ENCODE measurements at places on chromosomes 6 and 20.

GRCh38 chr6:10221178-10221577 lies 193.7 kb downstream of the TFAP2A start:
- DNase-seq, result no peak

DNA sequence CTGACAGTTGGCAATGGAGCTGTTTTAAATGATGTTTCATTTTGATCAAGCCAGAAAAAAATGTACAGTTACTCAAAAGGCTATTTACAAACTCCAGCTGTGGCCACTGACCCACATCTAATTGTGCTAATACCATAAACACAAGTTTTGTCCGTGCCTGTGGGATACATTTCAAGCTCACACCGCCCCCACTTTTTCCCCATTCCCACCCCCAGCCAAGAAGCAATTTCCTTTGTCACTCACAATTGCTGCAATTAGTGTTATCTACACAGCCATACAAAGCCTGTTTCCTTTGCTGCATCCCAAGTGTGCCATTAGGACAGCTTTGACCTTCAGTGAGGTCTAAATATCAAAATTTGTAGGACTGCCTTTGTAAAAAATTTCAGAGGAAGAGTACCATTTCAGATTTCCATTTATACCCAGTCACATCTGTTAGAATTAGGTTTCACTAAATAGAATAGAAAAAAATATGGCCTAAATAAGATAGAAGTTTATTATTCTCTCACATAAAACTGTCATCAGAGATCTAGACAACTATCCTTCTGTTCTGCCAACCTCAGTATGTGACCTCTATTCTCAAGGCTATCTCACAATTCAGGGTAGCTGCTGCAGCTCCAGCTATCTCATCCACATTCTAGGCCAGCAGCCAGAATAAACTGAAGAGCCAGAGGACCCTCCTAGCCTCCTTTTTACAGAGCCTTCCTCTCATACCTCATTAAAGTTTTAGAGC lies 202.6 kb downstream of the NFATC2 start:
- no peak for DNase-seq

DNA sequence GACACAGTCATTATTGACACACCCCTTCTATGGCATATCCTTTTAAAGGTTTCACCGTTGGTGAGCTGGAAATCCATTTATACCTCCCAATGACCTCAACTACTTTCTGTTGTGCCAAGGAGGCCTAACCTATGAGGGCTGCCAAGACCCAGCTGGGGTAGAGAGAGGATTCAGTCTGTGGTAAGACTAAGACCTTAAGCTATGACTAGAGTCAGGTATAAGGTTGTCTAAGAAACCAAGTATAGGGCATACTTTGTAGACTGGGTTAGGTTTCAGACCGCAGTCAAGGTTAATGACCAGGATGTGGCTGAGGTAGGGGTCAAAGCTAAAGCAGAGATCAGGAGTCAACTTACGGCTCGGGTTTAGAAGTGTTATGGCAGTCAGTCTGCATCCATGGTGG lies 641.2 kb upstream of the CHD6 start:
- DNase-seq, result no peak

- DNase-seq, result no peak
Observed at GRCh38 chr6:135258970-135259369, 77.9 kb downstream of the MYB start.

GRCh38 chr6:24699521-24700359 lies 19.2 kb downstream of the C6orf62 start:
- DNase-seq, result no peak

- no peak for DNase-seq
Observed at GRCh38 chr20:33211817-33212424, 5.2 kb upstream of the BPIFA3 start.

DNA sequence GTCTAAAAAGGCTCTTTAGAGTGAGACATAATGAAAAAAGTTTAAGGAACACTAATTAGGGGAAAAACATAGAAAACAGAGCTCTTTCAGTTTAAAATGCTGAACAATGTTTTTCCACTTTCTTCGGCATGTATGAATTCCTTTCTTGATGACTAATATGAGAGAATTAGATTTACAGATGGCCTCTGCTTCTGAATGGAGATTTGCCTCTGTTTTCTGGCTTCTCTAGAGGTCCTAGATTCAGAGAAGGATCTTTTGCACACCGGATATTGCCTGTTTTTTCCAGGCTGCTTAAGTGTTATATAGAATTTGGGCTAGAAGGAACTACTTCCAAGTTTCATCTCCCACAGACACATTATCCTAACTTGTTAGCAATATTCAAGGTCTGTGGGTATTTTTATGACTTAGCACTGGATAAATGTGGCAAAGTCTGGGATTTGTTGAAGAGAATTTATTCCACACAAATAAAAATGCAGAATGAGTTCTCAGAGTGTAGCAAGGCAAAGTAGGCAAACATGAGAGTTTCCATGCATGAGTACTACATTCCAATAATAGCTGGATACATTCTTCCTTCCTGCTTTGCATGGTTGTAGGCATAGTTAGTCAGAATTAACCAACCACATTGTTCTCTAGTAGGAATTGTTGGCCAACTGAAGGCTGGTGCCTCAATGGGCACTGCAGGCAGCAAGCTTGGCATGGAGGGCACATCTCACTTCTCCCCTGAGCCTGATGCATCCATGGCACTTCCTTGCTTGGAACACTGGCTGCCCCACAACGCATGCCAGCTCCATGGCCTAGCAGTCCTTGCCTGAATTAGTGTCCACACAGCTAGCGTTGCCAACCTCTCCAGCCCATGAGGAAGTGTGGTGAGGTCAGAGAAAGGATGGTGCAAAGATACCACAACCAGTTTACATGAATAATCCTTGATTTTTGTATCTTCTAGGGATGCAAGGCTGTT lies 224.2 kb downstream of the CLIC5 start:
- DNase-seq, result no peak

- peak; percentile 15 for DNase-seq
Observed at GRCh38 chr6:28880894-28881780, 42.6 kb downstream of the TRIM27 start.

- DNase-seq, result no peak
Observed at GRCh38 chr6:168530653-168531071, 89.7 kb downstream of the SMOC2 start.

DNA sequence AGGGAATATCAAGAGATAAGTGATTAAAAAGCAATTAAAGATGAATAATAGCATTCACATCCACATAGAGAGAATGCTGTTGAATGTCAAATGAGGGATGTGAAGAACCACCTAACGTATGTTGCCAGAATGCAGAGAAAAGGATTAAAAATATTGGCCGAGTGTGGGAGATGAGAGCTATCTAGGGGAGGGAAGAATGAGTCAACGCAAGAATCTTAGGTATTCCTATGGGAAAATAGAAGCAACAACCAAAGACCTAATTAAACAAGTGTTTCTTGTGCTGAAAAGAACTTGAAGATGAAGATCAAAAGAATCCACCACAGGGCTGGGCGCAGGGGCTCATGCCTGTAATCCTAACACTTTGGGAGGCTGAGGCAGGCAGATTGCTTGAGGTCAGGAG lies 12.2 kb upstream of the RSPH3 start:
- no peak for DNase-seq

GRCh38 chr6:158287047-158287446 lies 25.2 kb upstream of the TULP4 start:
- no peak for DNase-seq

DNA sequence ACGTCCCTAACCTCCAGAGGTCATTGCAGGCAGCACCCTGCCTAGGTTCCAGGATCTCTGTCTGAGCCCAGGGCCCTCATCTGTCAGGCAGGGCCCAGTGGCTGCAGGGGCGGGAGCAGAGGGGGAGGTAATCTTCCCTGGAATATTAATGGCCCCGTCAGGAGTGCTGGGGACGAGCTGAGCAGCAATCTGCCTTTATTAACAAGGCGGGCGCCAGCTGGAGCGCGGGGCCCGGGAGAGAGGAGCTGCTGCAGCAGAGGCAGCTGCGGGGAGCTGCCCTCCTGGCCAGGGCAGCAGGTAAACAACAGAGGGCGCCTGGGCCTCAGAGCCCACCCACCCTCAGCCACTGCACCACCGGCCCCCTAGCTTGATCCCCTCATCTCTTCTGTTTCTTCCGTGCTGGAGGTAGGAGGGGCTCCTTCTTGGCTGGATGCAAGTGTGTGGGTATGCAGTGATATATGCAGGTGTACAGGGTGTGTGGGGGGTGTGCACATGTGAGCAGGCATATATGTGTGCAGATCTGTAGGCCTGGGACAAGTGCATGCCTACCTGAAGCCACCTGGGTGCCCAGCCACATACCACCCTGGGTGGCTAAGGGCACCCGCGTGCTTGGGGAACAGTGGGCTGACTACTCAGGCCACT lies 131.8 kb upstream of the MLN start:
- DNase-seq, result no peak

GRCh38 chr6:146950351-146950835 lies 253.8 kb upstream of the STXBP5 start:
- no peak for DNase-seq

DNA sequence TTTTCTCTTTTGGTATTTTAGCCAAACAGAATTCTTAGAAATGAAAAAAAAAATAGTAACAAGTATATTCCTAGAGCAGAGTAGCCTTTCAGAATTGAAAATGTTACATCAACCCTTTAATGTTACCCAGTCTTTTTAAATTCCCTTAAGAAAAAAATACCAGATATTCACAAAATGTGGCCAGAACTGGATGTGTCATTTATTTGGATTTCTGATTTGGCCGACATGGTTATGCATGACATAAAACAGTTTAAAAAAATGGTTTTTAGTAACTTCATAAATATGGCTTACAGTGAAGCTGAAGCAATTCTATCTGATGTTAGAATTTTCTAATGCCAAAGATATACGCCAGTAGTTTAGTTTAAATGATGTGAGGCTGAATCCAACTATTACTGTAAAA lies 112.0 kb downstream of the ATXN1 start:
- DNase-seq, result no peak

GRCh38 chr6:28750926-28751458 lies 172.8 kb downstream of the TRIM27 start:
- DNase-seq, result no peak

GRCh38 chr6:39488255-39488879 lies 165.9 kb upstream of the KCNK16 start:
- DNase-seq, result no peak

- no peak for DNase-seq
Observed at GRCh38 chr6:44676826-44677433, 289.4 kb downstream of the CDC5L start.

DNA sequence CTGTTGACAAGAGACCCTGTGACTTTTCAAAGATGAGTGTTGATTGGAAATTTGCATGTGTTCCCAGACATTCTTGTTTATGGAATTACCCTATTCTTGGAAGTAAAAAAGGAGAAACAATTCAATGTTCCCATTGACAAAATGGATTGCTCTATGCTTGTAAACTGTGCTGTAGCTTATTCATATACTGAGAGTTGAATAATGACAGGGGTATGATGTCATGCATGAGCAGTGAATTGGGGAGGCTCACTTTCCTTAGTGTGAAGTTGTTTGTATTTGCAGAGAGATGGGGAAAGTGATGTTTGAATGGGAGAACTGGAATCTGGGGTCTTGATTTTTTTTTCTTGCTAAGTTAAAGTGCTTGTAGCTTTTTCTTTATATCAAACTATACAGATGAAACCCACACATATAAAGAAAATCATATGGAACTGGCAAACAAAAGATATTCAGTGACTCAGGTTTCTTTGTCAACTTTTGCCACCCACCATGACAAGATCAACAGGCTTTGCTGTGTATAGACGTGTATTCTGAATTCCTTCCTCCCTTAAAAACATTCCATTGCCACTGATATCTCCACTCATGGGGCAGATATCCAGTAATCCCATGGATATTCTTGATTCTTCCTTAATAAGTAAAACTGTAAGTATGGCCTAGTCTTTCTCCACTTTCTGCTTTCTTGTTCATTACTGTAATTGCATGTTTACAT lies 97.8 kb upstream of the JAG1 start:
- DNase-seq, result no peak

DNA sequence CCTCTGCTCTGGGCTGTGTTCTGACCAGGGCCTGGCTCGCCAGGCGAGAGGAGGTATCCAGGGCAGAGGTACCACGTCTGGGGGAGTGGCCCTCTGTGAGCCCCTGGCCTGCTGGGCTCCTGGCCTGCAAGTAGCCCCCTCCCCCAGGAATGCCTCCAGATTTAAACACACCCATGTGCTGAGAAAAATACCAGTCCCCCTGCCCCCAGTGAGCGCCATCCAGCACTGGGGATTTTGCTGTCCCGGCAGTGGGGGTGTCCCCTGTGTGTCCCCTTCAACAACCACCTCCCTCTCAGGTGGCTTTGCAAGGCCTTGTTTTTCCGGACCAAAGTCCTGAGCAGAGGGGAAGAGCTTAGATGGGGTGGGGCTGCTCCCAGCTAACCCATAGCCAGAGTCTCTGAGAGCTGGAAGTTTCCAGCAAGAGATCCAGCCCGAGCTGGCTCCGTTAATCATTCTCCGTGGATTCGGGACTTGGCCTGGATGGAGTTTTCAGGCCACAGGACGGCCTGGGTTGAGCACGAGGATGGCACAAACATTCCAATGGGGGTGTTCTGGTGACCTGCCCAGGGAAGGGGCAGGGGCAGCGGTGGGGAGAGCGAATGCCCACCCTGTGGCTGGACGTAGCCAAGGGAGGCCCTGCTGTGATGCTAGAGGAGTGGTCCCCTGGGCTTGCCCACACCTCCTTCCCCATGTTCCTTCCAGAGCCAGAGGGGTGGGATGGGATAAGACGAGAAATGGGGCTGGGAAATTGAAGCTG lies 29.0 kb downstream of the PCK1 start:
- no peak for DNase-seq

DNA sequence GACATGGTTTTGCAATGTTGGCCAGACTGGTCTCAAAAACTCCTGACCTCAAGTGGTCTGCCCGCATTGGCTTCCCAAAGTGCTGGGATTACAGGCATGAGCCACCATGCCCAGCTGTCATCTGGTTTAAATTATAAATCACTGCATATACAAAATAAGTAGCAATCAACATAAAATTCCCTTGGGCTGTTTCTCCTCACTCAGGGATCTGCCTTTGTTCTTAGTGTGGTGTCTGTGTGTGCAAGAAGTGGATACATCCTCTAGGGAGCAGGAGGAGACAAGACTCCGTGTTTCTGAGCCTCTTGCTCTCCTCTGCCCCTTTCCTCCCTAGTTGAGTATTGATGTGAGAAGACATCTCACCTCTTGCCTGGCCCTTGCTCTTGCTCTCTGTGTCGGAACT lies 65.2 kb upstream of the ADGRF4 start:
- no peak for DNase-seq

DNA sequence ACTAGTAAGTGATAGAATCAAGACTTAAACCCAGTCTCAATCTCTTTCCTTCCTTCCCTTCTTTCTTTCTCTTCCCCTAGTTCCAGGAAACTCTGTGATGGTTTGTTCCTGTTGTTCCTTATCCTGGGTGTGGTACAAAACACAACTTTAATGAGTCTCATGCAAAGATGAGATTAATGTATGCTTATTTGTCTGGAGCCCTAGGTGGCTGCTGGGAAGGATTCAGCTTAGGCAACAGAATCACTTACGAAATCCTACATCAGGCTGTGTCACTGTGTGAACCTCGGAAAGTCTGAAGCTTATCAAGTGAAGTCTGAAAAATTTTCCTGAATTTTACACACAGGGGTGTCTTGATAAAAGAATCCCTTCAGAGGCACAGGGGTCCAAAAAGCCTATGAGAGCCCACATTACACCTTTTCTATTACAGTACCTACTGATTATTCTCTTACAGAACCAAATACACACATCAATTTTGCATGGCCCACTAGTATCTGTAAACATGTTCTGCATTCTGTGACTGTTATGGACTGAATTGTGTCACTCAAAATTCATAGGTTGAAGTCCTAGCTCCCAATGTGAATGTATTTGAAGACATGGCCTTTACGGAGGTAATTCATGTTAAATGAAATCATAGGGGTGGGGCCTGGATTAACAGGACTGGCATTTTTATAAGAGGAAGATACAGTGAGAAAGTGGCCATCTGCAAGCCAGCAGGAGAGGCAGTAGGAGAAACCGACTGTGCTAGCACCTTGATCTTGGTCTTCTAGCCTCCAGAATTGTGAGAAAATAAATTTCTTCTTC lies 144.7 kb downstream of the MYB start:
- no peak for DNase-seq
